ENCODE measurements at places on chromosomes 3 and 15.

- DNase-seq: no peak
Measured at GRCh38 chr3:170247875-170248274, 25.7 kb downstream of the PRKCI start.

GRCh38 chr3:11588755-11589154 lies 55.0 kb downstream of the VGLL4 start:
- DNase-seq: no peak

- DNase-seq: no peak
Measured at GRCh38 chr15:25652704-25653103, 210.4 kb downstream of the ATP10A start.

DNA sequence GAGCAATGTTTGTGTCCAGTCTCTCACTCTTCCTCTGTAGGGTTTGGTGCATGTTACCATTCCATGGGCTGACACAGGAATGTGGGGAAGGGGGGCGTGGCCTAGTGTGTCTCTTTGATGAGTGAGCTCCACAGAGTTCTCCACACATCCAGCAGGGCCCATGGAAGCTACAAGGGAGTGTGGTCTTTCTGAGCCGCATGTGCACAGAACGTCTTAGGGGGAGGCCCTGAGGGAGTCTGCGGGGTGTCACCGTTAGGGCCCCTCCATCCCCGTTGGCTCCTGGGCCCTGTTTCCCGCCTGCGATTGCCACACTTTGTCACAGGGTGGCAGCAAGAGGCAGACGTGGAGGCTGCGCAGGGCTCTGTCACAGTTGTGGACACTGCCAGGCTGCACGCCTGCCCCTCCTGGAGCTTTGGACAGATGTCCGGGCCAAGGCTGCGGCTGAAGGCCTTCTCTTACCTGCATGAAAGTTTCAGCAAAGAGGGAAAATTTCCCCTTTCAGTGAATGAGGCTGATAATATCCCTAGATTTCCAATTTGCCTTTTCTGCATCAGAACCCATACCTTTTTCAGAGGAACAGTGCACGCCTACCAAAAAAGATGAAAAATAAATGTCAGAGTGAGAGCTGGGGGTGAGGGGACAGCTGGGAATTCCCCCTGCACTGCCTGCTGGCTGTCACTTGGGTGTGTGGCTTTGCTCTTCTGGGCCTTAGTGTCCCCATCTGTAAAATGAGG lies 24.3 kb downstream of the CACNA2D3 start:
- no peak for DNase-seq

Measured in SIG-M5 (cell line).